ENCODE measurements at places on chromosomes 13 and 19.

GRCh38 chr13:110129076-110129475 is 177.9 kb downstream of the COL4A1 start:
- no peak for DNase-seq

DNA sequence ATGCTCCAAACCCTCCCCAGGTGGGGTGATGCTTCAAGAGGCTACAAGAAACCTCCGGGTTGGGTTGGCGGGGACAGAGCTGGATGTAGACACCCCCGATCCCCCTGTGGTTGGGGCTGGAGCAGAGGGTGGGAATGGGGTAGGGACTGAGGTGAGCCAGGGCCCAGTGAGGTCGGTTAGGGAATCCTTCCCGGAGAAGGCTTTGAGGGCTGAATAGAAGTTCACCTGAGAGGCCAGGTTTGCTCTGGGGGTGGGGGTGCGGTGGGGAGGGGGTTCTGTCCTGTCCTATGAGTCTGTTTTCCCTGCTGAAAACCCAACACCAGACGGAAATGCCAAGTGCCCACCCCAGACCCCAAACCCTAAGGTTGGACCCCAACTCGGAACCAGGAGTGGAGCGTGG is 69.1 kb downstream of the CELF5 start:
- DNase-seq, result no peak

- no peak for DNase-seq
Measured at GRCh38 chr13:67023130-67023876, 206.8 kb downstream of the PCDH9 start.

DNA sequence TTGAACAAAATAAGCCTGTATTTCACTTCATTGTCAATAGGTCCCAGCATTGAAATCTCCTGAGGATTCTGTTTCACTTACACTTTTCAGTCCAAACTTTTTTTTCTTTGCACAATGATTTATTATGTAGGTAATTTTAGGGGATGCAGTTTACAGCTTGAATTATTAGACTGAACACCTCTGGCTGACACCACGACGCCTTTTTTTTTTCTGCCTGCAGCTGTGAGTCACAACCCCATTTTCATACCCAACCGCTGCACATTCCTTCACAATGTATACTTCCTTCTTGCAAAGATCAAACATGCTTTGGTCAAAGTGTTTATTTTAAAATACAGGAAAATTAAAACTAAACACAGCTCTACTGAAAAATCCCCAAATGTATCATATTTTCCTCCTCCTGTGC is 11.4 kb downstream of the ZIC2 start:
- no peak for DNase-seq

DNA sequence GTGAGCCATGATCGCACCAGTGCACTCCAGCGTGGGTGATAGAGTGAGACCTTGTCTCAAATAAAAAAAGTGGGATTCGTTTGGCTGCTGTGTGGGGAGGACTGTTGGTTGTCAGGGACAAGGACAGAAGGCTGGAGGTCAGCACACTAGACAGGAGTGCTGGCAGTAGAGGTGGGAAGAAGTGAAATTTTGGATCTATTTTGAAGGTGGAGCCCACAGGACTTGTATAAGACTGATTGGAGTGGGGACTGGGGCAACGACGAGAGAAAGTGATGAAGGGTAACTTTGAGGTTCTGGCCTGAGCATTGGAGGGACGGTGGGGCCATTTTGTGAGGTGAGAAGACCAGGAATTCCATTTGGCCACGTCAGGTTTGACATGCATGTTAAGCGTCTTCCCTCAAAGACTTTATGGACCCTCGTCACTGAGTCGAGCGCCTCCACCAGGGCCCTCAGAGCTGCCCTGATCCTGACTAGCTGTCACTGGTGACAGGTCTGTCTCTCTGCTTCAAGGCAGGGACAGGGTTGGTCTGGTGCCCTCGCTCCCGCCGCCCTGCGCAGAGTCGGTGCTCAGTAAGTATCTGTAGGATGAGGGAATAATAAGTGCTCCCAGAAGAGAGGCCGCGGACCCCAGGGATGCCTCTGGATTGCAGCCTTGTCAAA is 673 bp downstream of the CTU1 start:
- DNase-seq, result no peak

DNA sequence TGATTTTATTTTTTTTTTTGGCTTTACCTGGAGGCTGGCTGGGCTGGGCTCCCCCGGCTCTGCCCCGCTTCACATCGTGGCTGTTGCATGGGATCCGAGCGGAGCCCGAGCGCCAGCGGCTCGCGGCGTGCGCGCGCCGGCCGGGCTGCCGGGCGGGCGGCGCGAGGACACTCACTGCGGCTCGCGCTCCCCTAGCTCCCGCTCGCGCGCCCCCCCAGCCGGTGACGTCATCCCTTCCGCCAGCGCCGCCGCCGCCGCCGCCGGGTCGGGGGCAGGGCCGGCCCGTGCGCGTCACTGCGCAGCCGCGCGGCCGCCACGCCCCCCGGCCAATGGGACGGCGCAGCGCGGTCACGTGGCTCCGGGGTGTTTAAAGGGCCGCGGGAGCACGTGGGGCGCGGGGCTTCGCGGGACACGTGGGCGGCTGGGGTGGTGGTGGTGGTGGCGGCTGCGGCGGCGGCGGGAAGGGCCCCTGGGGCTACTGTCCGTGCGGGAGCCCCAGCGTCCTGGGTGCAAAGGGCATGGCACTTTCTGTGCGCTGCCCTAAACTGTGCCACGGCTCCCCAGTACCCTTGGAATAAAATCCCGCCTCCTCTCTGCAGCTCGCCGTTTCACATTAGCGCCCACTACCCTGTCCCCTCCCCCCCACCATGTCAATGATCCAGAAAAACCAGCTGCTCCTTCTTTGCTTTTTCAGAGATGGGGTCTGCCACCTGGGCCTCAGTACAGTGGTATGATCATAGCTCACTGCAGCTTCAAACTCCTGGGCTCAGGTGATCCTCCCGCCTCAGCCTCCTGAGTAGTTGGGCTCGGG is at the start of gene PTPRS:
Gene PTPRS (minus strand): TSS at position 176 of the 811 bp plus-strand sequence. CDS start 54,672 bp downstream, outside the sequence.
- DNase-seq, result peak; percentile 60

GRCh38 chr19:29622166-29623070 is 16.3 kb downstream of the POP4 start:
- DNase-seq, result no peak

GRCh38 chr19:35154525-35155406 is at the start of gene FXYD5:
Gene FXYD5 (plus strand): TSS chr19:35154735. CDS start chr19:35155551, 816 bp downstream.
- peak; percentile 44 for DNase-seq

DNA sequence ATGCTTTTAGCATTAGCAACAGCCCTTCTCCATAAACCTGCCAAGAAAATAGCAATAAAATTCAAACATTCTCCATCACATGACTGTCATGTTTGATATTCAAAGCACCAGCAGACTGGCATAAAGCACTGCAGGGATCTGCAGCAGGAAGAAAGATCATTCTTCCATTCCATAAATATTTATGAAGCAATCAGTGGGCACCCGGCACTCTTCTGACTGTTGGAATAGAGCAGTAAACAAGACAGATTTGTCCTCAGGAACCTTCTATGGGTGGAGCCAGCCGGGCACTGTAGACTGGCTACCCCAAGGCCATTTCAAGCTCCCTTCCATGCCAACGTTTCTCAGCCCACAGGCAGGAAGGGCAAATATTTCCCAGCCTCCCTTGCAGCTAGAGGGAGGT is 25.5 kb downstream of the PLA2G4C start:
- no peak for DNase-seq

DNA sequence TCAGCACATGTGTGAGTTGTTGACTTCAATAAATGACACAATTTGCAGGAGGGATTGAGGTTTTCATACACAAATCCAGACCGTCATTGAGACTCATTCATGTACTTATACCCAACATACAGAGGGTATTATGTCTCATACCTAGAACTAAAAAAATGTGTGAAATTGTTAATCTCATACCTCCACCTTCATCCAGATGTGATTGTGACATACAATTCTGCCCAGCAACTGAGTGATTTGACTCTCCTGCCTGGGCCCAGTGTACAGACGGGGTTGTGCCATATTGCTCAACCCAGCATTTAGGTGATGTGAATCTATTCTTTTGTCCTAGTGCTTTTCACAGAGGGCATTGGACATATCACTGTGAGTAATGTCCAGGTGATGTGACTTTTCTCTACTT is 12.6 kb upstream of the ZNF681 start:
- DNase-seq, result no peak

DNA sequence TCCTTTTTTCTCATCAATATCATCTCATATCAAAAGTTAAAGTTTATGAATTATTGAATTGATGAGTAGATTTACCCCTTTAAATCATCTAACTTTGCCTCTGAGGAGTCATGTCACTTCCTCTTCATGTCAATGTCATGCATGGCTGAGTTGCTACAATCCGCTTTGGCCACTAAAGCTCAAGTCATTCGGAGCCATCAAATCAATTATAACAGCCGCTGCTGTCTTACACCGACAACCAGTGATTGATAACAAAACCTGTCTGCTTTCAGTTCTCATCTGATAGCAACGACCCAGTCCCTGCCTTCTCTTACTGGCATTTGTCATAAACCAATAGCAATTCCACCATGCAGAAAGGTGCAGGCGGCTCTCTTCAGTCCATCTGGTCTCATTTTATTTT is 429.3 kb downstream of the DIAPH3 start:
- no peak for DNase-seq

DNA sequence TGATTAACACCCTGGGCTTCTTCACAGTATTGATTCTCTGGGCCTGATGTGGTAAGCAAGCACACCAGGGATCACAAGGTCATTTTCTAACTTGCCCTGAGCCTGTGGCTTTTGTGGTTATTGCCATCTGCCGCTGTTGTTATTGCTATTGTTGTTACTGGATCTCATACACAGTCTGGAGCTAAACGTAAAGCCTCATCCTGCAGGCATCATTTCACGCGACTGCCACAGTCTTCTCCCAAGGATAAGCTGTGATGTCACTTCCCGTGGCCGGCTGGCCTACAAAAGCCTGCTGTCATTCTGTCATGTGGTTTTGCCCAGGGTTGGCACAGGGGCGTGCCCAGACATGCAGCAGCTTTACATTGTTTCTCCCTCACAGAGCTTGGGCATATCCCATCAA is 154.0 kb upstream of the GPR12 start:
- no peak for DNase-seq

DNA sequence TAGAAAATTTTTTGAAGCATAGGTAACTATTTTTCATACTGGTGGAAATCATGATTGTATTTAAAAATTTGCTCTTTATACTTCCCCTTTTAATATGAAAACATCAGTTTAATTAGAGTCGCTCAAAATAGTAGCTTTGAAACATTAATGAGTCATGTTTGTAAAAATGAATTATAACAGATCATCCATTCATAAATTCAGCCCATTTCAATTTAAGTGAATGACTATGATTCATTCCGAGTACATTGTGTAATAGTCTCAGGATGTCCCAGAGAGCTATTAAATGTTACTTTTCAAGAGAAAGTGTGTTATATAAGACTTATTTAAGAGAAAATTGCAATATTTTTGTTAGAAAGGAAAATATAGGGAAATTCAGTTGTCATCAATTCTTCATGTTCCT is 111.0 kb downstream of the FNDC3A start:
- no peak for DNase-seq

DNA sequence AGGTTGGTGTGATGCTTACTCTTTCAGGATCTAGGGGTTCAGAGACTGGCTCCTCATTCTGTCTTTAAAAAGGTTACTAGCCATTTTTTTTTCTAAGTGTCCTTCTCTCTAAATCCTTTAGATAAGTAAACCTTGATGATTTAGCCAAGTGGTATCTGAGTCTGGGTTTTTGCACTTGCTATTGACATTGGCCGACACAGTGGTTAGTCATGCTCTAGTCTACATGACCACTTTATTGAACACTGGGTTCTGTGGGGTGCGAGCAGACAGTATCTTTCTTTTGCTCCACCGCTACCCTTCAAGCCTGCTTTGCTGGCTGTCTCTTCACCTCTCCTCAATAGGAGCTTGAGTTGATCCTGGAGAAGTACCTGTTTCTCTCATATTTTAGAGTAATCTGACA is 6.2 kb upstream of the NUP58 start:
- no peak for DNase-seq

DNA sequence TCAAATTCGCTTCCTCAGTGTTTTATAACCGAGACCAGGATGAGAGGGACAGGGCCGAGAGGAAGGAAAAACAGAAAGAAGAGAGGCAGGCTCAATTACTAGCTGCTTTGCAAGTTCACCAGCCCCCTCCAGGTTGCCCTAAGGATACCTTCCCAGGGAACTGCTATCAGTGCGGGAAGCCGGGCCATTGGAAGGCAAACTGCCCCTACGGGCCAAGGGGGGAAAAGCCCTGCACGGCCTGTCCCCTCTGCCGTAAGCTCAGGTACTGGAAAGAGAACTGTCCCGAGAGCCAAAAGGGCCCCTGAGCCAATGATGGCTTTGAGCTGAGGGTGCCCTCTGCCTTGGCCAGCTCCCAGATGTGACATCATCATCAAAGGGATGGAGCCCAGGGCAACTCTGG is 3.2 kb upstream of the ERVV-1 start:
- DNase-seq, result no peak

DNA sequence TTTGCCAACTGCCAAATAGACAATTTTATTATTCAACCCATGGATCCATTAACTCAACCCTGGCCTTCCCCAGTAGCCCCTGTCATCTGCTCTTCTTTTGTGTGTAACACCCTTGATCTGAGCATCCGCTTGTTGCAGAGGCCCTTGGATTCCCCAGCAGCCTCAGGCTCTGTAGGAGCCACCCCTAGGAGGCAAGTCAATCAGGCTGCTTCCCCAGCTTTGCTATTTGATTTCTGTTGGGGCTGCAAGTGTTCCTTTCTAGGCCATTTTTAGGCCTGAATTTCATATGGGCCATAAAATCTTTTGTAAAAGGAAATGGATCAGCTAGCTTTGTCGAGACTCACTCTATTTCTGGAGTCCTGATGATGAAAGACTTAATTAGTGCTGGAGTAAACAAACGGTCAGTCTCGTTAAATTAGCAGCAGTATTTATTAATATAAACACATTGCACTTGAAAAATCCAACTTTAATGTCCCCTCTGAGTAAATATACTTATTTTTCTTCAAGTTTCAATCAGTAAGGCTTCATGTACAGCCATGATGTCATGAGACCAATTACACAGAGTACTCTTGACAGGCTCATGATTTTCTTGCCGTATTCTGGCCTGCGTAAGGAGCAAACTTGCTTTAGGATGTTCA is 105.3 kb downstream of the RGCC start:
- no peak for DNase-seq

DNA sequence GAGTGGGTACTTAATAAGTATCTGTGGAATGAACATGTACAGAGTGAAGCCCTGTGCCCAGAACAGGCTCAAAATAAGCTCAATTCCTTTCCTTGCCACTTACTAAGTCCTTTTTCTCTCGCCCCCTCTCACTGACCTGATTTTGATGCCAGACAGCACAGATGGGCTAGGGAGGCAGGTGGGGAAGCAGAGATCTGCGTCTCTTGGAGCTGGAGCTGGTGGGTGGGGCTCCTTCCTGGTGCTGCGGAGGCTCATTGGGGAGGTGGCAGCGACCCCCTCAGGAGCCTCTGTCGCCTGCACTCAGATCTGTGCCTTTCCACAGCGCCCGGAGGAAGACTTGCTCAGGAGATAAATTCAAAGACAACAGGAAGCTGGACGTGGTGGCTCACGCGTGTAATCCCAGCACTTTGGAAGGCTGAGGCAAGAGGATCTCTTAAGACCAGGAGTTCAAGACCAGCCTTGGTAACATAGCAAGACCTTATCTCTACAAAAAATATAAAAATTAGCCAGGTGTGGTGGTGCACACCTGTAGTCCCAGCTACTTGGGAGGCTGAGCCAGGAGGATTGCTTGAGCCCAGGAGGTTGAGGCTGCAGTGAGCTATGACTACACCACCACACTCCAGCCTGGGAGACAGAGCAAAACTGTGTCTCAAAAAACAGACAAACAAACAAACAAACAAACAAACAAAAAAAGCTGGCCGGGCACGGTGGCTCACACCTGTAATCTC is 14.6 kb downstream of the AKT2 start:
- DNase-seq, result no peak

- DNase-seq, result no peak
Measured at GRCh38 chr19:40524655-40525054, 52.0 kb upstream of the SHKBP1 start.

Data from effector CD8-positive, alpha-beta T cell (primary cell).